ENCODE measurements at places on chromosomes 1 and 21. TPM values are rescaled to one million over a fixed set of nuclear protein-coding genes. Genes with fewer than 3 reads are reported as not detected.

- DNase-seq = no peak
These were observed 109.0 kb downstream of the ZMYM4 start for GRCh38 chr1:35377555-35377954.

GRCh38 chr1:43267291-43267805 is 2.4 kb upstream of the TMEM125 start:
- no peak for DNase-seq

SDF4 gene
- 123 TPM for polyA plus RNA-seq

GRCh38 chr1:244049162-244050013 is 1.7 kb upstream of the ZBTB18 start:
- no peak for DNase-seq

GRCh38 chr1:12186679-12186985 is 19.8 kb downstream of the TNFRSF1B start:
- no peak for DNase-seq

GRCh38 chr1:101260556-101261350 is 23.9 kb downstream of the S1PR1 start:
- no peak for DNase-seq
